ENCODE measurements at places on chromosomes 11 and 22.

- DNase-seq: no peak
Measured at GRCh38 chr11:2950825-2951224, 21.6 kb upstream of the PHLDA2 start.

DNA sequence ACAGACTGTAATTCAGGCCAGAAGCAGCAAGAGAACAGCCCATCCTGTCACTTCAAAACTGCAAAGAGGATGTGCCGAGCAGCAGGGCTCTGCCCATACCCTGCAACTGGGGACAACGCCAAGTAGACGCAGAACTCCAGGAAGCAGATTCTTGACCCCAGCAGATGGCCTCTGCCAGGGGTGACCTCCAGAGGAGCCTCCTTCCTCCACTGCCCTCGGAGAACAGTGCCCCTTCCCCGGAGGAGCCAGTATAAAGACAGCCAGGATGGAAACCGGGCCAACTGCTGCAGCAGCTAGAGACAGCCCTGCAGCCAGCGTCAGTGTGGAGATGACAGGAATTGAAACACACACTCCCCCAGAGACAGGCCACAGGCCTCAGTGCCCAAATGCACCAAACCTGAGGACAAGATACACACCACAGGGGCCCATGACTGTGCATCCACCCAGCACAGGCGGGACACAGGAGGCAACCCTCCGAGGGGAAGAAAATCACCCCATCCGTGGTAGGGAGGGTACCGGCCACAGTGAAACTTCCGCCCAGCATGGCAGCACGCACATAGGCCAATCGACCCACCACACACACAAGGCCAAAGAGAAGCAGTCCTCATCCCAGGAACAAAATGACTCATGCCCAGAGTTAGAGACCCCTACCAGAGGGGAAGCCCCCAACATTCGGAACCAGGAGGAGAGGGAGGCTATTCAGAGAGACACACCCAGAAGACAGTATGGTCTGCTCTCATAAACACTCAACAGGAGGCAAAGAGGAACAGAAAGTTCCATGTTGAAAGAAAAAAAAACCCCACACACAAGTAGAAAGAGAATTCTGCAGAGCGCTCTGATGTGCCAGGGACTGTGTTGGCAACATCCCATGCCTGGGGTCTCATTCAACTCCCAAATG lies 5.6 kb downstream of the AHNAK start:
- DNase-seq: peak; percentile 62

DNA sequence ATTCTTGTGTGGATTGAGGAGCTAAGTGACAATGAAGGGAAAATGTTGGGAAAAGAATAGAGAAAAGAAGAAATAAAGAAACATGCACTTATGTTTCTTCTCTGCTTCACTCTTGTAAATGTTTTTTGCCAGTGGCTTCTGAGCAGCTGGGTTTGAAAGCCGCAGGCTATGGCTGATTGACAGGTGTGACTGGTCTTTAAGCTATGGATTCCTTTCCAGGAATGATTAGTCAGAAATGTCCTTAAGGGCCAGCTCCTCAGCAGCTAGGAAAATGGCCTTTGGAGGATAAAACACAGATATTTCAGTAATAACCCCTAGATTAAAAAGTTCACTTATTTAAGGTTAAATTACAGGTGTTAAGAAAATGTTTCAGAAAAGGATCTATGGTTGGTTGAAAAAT lies 6.5 kb upstream of the USP28 start:
- DNase-seq: no peak

DNA sequence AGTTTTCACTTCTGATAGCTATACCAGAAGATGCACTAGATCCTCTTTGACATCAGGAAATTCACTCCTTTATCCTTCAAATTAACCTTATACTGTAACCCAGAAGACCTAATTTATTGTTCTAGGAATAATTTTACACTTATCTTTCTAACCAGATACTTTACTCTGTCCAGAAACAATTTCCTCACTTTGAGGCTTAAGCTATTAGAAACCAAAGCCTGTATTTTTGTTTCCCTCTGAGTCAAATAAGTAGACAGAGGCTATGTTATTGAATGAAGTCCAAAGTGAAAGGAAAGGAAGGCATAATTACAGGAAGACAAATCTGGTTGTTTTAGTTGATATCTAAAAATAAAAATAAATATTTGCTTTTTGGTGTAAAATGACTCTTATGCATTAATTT lies 2.2 kb downstream of the OR51V1 start:
- no peak for DNase-seq

- no peak for DNase-seq
Measured at GRCh38 chr11:10632483-10632882, 61.1 kb downstream of the IRAG1 start.

GRCh38 chr11:24163146-24163545 lies 333.7 kb upstream of the LUZP2 start:
- DNase-seq: no peak

DNA sequence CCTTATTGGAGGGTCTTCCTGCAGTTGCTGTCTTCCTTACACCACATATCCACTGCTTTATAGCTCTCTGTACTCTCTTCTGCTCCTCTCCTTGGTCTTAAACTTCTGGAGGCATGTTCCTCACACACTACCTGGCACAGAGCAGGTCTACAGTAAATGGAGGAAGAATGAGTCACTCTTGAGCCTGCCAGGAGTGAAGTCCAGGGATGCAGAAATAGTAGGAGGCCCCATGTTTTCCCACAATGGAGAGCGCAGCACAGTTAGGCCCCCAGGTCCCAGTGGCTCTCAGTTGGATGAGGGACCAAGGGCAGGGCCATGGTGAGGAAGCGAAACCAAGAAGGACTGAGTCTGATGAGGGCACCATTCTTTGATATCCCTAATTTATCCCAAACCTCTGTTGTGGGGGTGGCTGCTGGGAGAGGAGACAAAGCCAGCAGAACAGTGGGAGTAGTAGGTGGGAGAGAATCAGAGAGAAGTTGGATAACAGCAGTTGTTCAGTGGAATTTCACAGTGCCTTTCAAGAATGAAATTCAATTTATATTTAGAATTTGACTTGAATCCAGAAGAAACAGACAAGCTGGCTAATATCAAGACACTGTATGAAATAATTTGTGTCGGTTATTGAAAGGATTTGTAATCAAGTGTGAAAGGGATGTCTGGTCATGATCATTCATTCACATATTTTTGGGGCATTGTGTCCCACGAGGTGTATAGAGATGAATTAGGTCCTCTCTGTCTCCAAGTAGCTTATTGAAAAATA lies 187.8 kb downstream of the HIPK3 start:
- DNase-seq: no peak

- no peak for DNase-seq
Measured at GRCh38 chr11:32435511-32435941, at the start of gene WT1. Gene WT1, minus strand, starts transcription at chr11:32435539.

- no peak for DNase-seq
Measured at GRCh38 chr11:83736684-83737083, 450.5 kb upstream of the CCDC90B start.

DNA sequence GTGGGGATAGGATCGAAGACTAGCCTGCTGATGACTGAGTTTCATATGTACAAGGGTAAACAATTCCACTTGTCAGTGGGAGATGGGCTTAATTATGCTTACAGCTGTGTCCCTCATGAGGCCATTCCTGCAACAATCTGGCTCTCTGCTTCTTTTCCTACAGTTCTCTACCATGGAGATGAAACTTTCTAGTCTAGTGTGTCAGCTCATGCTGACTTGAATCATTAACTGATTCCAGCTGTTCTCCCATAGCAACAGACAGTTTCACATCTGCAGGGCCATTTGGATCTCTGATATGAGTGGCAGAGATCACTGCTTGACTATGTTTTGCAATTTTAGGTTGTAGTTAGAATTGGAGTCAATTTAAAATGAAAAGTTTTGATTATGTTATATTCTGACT lies 1251.7 kb upstream of the RAG2 start:
- no peak for DNase-seq

DNA sequence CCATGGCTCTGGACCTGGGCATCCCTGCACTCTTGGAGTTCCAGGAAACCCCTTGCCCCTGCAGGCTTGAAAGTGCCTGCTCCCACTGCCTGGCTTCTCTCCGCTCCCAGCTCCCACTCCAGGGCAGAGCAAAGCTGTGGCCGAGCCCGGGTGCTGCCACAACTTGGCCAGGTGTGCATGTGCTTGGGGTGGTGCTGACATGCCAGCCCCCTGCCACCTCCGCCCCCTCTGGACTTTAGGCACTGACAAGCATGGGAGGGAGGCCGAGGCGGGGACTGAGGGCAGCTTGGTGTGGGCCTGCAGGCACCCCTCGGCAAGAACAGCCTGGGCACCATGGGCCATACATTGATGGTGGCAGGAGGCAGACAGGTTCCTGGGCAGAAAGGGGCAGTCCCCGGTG lies 56.4 kb upstream of the B3GNT6 start:
- no peak for DNase-seq

GRCh38 chr11:95884376-95884775 lies 39.5 kb downstream of the MTMR2 start:
- no peak for DNase-seq

GRCh38 chr11:81301166-81301830 lies 1432.4 kb downstream of the FAM181B start:
- no peak for DNase-seq

- DNase-seq: no peak
Measured at GRCh38 chr11:93746101-93746500, 4.6 kb downstream of the C11orf54 start.

DNA sequence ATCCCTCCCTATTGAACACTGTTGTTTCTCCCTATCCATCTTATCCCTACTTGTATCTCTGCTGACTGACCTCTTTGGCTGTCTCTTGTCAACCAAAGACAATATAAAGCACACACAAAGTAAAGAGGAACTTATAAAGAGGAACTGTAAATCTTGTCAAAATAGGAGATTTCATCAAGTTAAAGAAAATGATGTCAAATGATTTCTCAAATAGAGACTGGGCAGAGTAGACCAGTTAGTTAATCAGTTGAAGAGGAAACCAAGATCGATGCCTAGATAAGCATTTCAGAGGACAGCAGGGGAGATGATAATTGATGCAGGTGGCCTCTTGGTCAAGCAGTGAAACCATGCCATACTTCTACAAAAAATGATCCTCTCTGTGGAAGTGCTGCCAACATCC lies 22.7 kb downstream of the KCNQ1OT1 start:
- peak; percentile 27 for DNase-seq

GRCh38 chr11:85815186-85815931 lies 4.4 kb upstream of the SYTL2 start:
- DNase-seq: no peak

DNA sequence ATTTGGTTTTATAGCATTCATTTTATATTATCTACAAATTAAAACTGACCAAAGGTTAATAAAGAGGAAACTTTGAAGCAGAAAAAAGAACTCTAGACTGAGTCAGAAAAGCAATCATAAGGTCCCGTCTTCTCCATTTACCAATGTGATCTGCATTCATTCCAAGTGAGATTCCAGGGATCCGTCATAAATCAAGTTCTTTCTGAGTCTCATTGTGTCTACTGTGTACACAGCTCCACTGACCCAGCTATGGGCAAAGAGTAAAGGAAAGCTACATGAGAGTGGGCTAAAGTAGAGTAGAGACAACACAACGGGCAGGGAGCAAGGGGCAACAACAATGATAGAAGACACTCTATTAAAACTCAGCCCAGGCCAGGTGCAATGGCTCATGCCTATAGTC lies 15.3 kb downstream of the FAM168A start:
- no peak for DNase-seq

DNA sequence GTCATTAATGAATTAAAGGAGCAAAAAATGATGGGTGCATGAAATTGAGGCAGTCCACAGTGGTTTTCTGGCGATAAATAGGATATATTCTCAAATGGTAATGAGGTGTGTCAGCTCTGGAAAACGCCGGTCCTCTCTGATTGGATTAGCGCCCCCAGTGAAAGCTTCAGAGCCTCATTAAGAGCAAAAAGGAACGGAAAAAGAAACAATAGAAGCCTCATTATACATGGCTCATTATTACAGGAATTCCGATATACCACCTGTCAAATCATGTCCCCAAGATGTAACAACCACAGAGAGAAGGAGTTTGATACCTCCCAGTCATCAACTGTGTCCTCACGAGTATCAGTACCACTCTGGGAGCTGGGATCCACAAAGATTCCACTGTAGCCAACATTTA lies 175.7 kb upstream of the PITPNB start:
- no peak for DNase-seq

GRCh38 chr22:43994006-43994405 lies 30.1 kb upstream of the PARVB start:
- DNase-seq: no peak

DNA sequence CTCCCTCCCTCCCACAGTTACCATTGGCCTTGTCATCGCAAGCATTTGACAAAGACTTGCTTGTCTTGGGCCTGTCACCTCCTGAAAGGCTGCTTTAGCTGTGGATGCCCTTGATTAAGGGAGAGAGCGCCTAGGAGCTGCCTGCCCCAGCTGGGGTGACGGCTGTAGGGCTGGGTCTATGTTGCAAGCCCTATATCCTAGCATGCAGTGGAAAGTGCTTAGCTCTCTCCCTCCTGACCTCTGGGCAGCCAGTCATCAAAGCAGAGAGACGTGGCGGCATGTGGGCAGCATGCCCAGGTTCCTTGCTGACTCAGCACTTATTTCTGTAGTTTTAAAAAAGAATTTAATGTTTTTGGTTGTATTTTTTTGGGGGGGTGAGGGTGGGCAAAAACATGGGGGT lies 75.9 kb downstream of the BARX2 start:
- DNase-seq: no peak

DNA sequence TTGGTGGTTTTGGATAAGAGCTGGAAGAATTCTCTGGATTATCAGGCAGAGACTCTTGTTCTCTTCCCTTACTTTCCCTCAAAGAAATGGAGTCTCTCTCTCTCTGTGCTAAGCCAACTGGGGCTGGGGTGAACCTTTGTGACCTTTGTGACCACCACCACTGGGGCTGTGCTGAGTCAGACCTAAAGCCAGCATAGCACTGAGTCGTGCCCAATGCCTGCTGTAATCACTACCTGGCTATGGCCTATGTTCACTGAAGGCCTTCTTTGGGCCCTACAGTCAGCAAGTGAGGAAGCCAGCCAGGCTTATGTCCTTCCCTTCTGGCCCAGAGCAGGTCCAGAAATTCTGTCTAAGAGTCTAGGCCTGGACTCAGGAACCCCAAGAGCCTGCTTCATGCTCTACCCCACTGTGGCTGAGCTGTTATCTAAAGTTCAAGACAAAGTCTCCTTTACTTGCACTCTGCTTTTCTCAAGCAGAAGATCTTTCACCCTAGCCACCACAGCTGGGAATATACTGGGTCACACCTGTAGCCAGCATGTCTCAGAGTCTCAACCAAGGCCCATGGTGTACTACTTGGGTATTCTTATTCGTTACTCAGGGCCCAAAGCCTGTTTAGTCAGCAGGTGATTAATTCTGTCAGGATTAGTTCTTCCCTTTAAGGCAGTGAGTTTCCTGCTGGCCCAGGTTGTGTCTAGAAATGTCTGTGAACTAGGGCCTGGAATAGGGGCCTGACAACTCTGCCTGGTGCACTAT lies 86.0 kb downstream of the EHF start:
- DNase-seq: no peak

GRCh38 chr11:35146074-35146521 lies 7.1 kb downstream of the CD44 start:
- DNase-seq: no peak

GRCh38 chr11:73230931-73231330 lies 12.8 kb downstream of the P2RY2 start:
- no peak for DNase-seq

DNA sequence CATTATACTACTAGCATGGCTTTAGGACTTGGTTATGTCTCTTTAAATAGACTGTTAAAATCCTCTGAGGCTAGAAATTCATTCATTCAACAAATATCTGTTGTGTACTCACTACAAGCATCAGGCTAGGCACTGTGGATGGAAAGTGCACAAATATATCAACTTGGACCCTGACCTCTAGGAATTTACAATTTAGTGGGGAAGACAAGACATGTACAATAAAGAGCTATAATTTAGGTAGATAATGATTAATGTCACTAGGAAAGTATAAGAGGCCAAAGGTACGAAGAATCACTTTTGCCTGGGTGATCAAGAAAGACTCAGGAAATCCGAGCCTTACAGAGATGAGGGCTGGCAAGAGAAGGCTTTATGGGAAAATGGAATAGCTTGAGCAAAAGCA lies 25.6 kb upstream of the BMAL1 start:
- DNase-seq: no peak

Data from SIG-M5 (cell line).